ENCODE measurements at places on chromosomes 2 and 18.

GRCh38 chr2:121905201-121905600 is 149.8 kb downstream of the TSN start:
- no peak for DNase-seq

GRCh38 chr18:74453642-74454198 is 3.4 kb downstream of the DIPK1C start:
- DNase-seq = no peak

- DNase-seq = no peak
Measured at GRCh38 chr2:163570391-163570790, 165.4 kb downstream of the FIGN start.

DNA sequence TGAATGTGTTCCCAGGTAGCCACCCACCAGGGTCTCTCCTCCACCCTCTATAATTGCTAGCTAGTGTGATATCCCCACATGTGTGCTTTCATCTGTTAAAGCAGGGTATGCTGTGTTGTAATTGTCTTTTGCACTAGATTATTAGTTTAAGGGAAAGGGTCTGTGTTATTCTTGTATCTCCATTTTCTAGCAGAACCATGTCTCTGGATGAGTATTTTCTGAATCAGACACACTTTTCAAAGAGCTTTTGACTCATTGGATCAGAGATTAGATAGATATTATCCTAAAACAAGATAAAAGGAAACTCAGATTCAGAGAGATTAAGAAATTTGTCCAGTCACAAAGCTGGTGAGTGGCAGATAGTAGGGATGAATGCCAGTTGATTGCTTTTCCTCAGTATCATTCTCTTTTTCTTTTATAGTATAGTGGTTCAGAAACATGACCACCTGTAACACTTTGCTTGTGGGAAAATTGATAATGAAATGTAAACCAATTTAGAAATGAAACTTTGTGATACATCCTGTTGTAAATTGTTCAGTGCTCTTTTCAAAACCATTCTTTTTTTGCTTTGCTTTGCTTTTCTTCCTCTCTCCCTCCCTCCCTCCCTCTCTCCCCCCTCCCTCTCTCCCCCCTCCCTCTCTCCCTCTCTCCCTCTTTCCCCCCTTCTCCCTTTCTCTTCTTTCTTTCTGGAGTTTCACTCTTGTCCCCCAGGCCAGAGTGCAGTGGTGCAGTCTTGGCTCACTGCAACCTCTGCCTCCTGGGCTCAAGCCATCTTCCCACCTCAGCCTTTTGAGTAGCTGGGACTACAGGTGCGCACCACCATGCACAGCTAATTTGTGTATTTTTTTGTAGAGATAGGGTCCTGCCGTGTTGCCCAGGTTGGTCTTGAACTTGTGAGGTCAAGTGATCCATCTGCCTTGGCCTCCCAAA is 7.4 kb downstream of the MIB1 start:
- no peak for DNase-seq

DNA sequence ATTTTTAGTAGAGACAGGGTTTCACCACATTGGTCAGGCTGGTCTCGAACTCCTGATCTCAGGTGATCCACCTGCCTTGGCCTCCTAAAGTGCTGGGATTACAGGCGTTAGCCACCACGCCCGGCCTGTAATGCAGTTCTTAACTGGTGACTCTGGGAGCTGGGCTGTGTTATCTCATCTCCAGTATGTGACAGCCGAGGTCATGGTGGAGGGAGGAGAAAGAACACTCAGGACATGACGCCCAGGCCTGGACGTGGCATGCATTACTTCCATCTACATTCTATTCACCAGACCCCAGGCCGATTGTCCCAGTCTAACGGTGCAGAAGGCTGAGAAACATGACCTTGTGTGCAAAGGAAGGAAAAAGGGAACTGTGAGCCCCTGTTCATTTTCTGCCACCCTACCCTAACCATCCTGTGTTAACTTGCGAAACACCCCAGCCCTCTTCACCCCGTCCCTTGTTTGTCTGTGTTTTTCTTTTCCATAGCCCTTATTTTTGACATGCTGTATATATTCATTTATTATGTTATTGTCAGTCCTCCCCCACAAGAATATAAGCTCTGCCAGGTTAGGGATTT is 88.1 kb upstream of the ASAP2 start:
- no peak for DNase-seq

GRCh38 chr2:144848423-144848822 is 328.5 kb upstream of the ZEB2 start:
- no peak for DNase-seq

DNA sequence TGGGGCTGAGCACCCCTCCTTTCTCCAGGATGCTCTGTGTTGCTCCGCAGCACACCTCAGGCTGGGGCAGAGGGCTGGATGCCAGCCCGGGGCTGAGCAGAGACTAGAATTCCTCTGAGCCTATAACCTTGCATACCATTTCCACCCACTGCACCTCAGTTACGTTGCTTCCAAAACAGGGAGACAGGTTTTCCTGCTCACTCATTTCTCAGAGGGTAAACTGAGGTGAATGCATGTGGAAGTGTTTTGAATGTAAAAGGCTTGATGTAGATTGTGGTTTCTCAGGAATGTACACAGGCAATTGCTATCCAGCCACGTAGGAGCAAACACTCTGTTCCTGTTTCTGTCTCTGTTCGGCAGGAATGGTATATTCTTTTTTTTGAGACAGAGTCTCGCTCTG is 45.3 kb downstream of the EDAR start:
- no peak for DNase-seq

Data from activated naive CD4-positive, alpha-beta T cell (primary cell).